ENCODE measurements at places on chromosomes 3 and 15.

DNA sequence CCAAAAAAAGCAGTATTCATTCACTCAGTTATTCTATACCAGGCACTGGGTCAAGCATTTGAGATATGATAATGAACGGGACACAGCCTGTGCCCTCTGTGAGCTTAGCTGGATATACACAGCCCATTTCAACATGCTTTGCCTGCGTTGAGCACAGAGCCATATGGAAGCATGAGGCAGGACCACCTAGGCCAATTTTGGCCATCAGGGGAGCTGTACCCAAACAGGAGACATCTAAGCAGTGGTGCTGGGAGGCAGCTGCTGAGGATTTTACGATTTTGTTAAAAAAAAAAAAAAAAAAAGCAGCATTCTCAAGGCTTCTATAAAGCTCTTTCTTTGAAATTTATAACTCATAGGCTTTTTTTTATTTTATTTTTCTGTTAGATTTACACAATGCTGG lies 87.2 kb upstream of the SLC2A2 start:
- no peak for DNase-seq

- no peak for DNase-seq
Measured at GRCh38 chr3:21446027-21446426, 305.0 kb downstream of the ZNF385D start.

- no peak for DNase-seq
Measured at GRCh38 chr3:45127130-45127822, 18.9 kb downstream of the CDCP1 start.

GRCh38 chr15:101438482-101439284 lies 50.8 kb downstream of the PCSK6 start:
- no peak for DNase-seq

- DNase-seq, result no peak
Measured at GRCh38 chr15:67101911-67102598, 36.7 kb downstream of the SMAD3 start.

DNA sequence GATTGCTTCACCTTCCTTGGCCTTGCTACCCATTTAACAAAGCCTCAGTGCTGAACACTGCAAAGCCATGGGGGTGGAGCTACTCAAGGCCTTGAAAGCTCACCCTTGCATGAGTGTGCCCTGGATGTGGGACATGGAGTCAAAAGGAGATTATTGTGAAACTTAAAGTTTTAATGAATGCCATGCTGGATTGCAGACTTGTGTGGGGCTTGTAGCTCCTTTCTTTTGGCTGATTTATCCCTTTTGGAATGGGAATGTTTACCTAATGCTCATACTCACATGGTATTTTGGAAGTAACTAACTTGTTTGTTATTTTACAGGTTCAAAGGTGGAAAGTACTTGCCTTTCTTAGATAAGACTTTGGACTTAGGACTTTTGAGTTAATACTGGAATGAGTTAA lies 538.5 kb upstream of the NECTIN3 start:
- no peak for DNase-seq

DNA sequence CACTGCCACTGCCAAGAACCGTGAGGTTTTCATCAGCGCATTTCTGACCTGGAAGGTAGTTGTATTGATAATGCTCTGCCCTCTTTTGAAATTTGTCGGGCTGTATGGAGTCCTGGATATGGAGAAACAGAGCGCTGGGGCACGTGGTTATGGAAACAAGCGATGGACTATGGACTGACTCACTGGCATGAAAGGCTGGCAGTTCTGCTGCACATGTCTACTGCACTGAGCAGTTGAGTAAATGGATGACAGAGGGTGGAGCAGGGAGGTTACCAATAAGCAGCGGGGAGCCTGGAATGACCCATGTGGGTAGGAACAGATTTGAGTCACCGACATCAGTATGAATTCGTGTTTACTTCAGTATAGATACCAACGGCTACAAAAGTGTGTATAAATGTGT lies 429.5 kb downstream of the OCA2 start:
- no peak for DNase-seq

DNA sequence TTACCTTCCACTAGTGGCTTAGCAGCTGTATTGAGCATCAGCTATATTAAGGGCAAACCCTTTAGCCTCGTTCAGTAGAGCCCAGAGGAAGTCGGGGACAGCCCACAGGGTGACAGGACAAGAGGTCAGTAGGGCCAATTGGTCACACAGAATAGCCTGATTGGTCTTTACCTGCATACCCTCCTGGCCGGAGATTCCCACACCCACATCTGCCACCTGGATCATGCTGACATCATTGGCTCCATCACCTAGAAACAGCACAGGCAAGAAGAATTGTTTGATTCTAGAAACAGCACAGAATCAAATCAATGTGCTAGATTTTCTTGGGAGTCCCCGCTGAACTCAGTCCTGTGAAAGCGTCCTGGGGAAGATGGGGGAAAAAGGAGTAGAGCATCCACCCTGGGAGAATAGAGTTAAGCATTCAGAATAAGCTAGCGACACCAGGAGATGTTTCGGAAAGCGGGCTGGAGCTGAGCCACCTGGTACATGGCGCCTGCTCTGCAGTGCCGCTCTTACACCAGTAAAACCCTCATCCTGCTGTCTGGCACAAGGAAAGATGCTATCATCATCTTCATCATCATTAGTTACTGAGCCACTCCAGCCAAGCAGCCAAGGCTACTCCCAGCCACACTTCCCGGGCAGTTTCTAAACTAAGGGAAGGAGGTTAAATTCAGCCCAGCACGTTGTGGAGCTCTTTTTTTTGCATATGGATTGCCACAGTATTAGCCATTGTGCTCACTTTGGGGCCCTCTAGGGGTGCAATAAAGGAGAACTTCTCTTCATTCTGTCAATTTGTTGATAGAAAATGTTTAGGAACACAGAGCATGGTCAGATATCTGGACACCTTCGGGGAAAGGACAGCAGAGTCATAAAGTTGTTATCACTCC lies 171.3 kb downstream of the ATP10A start:
- DNase-seq, result no peak

- DNase-seq, result peak; percentile 40
Measured at GRCh38 chr3:66372681-66373350, 128.0 kb downstream of the LRIG1 start.

GRCh38 chr3:71168121-71168721 lies 415.3 kb downstream of the FOXP1 start:
- DNase-seq, result no peak

DNA sequence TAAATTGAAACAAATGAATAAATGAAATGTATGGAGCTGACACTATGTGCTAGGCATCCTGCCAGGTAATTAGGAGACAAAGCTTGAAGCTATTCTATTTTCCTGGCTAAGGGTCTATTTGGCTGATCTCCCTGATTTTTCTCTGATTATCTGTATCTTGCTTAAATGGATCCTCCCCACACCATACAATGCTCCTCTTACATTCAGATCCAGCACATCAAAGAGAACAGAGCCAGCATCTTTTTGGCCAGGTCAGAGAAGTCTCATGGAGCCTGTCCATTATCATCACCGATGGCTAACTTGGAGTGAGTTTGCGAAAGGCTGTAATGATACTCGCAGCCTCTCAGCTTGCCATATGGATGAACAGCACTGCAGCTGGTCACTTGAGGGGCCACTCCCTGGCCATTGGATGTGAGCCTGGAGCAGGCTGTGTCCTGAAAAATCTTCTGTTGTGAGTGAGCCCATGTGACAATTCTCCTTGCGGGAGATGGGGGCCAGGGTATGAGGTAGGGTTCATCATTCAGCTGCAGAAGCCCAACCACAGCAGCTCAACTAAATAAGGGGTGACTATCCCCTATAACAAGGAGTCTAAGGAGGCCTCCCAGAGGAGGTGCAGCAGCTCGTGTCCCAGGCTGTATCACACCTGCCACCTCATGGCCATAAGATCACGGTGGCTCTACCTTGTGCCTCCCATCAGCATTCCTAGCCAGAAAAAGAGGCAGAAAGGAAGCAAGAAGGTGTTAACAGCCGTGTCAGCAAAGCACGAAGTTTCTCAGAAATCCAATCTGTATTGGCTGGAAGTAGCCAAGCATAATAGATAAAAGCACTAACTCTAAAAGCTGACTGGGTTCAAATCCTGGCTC lies 69.3 kb upstream of the ST8SIA2 start:
- no peak for DNase-seq

GRCh38 chr3:35187908-35188307 lies 451.4 kb upstream of the ARPP21 start:
- DNase-seq, result no peak

DNA sequence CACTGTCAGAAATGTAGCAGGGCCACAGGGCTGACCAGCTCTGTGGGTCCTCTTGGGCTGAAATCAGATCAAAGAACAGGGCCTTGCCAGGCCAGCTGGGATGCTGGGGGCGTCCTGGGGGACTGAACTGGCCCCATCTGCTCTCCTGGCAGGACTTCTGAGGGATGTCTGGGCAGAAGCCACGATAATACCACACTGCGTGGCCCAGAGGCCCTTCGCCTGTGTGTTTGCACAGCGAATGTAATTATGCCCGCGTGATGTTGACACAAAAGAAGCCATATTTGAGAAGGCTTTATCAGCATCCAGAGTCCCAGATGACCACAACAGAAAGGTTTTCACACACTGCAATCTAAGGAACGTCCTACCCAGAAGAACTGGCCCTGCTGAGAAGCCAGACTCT lies 174.0 kb downstream of the RAB11A start:
- DNase-seq, result no peak

DNA sequence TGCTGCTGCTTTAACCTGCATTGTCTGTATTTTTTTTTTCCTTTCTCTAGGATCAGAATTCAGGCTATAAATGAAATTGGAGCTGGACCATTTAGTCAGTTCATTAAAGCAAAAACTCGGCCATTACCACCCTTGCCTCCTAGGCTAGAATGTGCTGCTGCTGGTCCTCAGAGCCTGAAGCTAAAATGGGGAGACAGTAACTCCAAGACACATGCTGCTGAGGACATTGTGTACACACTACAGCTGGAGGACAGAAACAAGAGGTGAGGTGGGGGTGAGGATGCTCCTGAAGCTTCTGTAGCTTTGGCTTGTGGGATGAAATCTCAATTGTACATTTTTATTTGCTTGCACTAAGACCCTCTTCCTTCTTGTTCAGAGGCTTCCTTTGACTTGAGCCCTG lies 85.7 kb downstream of the GHSR start:
- no peak for DNase-seq

GRCh38 chr15:80689716-80690115 lies 5.4 kb upstream of the ABHD17C start:
- DNase-seq, result no peak

- DNase-seq, result no peak
Measured at GRCh38 chr3:195226900-195227447, 44.0 kb downstream of the XXYLT1 start.

DNA sequence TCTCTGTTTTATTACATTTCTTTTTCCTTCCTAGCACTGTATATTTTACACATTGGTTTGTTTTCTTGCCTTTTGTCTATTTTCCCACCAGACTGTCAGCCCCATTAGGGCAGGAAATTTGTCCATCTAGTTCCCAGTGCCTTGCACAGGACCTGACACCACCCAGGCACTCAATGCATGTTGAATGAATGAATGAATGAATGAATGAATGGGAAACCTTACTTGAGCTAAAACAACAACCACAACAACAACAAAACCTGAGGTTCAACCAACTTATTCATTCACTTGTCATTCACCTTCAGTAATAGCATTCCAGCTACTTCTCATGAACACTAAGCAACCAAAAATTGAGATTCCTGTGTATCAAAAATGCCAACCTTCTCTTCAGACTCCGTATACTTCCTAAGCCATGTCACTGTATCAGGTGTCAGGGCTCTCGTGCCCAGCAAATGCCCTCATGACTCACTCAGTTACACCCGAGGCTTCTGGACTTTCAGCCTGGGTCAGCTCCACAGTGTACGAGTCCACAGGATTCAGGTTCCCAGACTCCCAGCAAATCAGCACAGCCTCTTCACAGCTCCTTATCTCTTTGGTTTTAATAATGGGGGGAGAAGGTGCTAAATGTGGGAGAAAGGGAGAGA lies 37.3 kb downstream of the FSD2 start:
- no peak for DNase-seq

DNA sequence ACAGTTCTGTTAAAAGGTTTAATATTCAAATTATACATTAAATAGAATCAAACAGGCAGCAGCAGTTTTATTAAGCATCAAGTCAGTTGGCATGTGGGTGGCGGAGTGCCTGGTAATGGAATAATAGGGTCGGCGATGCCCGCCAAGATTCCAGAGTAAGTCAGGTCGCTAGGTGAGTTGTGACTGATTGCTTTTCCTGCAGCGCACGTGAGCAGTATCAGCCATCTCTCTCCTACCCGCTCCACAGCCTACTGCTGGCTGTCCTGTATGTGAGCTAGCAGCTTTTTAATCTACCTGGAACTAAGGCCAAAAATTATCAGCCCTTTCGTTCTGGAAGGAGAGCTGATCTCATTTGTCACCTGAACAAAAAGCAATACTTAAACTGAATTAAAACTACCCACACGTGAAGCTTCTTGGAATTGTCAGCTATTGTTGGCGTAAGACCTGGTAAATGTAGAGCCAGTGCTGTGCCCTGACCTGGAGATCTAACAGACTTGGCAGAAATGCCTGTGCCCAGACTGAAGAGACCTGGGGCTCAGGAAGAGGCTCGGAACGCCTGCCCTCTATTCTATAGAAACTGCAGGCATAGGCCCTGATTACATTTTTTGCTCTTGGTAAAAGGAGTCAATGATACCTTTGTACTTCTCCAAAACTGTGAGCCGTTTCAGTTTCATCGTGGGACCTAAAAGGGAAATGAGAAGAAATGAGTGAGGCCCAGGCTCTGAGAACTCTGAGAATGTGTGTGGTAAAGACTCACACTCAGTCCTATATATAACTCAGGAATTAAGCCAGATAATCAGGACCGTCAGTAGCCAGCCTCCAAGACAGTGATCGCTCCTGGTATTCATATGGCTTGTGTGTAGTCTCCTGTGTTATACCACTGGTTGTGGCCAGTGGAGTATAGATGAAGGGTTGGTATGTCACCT lies 21.9 kb downstream of the IDH3A start:
- no peak for DNase-seq

DNA sequence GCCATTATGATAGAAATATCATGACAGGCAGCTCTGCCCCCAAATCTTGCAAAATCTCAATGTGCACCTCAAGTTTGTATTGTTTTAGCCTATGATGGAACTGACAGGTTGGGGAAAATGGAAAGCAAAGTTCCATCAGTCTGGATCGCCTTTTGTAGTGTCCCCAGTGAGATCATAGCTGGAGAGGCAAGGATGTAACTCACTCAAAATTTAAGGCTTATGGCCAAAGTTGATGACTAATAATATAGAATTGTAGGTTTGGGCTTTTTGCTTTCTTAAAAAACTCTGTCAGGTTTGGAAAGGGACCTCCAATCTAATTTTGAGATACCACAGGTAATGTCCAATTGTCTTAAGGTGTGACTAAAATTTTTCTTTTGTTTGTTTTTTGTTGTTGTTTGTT lies 1.4 kb upstream of the ACP3 start:
- DNase-seq, result no peak

DNA sequence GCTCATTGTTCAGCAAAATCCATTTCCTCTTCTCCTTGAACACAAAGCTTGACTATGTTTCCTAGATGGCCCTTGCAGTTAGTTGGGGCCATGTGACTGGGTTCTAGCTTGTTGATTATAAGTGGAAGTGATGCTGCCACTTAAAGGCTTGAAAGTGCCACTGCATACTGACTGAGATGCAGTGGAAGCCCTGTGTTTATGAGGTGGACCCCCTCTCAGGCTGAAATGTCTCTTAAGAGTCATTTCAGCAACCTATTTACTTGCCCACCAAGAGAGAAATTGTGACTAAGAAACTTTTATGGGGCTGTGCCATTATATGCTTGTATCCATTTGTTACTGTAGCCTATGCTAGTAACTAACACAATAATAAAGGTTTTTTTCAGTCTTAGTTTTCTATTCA lies 8.4 kb upstream of the ANP32A start:
- no peak for DNase-seq

Measured in T follicular helper cell (primary cell).